ENCODE measurements at places on chromosomes 6 and 20. TPM values are rescaled to one million over a fixed set of nuclear protein-coding genes. Genes with fewer than 3 reads are reported as not detected.

Gene DEFB132
- polyA plus RNA-seq: not detected

Gene ACSS2
- 4.9 TPM for polyA plus RNA-seq

Gene CAPN11
- 0.29 TPM for polyA plus RNA-seq

DNA sequence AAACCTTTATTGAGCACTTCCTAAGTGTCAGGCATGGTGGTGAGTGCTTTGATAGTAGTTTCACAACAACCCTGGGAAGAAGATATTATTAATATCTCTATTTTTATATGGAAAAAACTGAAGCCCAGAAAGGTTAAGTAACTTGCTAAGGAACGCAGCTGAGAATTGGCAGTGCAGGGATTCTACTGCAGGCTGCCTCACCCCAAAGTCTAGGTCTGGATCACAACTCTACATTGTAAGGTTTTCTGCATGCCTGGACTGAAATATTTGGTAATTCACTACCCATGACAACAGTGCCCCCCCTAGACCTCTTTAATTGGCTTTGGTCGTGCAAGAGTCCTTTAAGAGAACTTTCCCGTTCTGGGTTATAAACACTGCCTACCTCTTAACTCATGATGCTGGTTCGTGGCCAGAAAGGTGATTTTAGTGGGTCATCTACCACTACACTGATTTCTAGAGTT, 67.1 kb upstream of the KCNQ5 start:
- no peak for DNase-seq

- DNase-seq: no peak
Measured at GRCh38 chr6:4441981-4442434, 306.6 kb upstream of the ECI2 start.

DNA sequence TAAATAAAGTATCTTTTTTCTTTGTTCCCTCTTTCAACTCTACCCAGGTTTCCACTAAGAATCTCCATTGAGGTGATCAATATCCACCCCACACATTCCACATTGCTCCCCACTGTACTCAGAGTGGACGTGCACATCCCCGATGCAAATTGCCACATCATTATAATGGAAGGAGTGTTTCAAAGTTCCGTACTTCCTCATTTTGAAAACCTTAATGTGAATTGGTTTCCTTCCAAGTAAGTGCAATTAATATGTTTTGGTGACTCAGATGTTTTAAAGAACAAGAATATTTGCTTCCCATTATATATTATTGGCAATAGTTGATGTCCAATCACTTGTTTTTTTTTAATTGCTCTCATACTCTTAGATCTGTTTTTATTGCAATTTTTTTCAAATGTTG, 463.6 kb downstream of the HACE1 start:
- no peak for DNase-seq

- DNase-seq: no peak
Measured at GRCh38 chr6:28696167-28696566, 170.5 kb downstream of the GPX5 start.

- DNase-seq: no peak
Measured at GRCh38 chr6:161261816-161262215, 12.0 kb downstream of the AGPAT4 start.

DNA sequence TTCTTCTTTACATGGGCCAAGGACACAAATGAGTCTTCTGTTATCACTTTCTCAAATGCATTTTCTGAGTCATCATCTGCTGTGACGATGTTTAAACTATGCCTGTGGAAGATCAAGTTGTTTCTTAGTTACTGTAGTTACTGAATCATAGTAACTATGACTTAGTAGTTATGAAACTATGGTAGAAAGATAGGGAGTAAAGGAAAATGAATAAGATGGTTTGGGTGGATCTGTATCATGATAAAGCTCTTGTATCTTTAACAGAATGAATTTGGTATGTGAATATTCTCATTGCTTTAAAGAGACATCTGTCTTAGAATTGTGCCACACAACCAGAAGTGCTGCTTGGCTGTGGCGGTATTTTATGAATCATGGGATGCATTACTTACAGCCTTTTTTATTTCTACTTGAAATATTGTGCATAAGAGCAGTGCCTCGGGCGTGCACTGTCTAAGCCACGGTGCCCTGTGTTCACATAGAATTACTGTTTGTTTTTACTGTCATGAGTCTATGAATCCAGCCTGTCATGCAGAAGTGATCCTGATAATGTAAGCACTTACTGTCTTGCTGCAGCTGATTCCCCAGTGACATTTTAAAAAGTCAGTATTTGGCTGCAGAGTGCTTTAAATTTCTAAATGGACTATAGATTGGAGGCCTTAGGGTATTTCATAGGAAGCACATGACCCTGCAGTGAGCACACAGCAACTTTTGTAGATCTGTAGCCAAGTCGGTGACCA, 215.2 kb downstream of the TMEM242 start:
- DNase-seq: no peak

DNA sequence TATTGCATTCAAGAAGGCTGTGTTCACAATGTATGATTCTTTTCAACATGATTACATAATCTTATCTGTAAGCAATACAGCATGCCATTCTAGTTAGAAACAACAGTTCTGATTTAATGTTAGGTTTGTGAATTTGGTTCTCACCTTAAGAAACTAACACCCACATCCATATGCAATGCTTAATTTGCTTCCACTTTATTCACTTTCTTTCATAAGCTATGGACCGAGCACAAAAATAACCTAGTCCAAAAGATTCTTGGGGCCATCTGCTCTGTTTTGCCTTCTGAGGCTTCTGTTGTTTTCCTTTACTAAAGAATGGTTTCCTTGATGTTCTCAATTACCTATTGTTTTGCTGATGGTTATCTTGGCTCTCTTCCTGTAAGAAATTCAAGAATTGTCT, 258.2 kb downstream of the EYS start:
- DNase-seq: no peak

GRCh38 chr6:3407840-3408239, 49.0 kb downstream of the SLC22A23 start:
- DNase-seq: no peak
